Esophagus squamous epithelium (tissue), 5 donors: ENCODE measurements at places on chromosomes 3 and 15.

DNA sequence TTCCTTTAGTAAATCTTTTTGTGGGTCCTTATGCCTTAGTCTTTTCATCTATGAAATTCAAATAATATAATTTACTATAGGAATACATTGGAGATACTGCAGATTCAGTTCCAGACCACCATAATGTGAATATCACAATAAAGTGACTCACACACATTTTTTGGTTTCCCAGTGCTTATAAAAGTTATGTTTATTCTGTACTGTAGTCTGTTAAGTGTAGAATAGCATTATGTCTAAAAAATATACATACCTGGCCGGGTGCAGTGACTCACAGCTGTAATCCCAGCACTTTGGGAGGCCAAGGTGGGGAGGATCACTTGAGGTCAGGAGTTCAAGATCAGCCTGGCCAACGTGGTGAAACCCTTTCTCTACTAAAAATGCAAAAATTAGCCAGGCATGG, 53.9 kb upstream of the PAQR5 start:
- DNase-seq: no peak

GRCh38 chr15:68583936-68584755, 5.4 kb downstream of the CORO2B start:
- DNase-seq: no peak

DNA sequence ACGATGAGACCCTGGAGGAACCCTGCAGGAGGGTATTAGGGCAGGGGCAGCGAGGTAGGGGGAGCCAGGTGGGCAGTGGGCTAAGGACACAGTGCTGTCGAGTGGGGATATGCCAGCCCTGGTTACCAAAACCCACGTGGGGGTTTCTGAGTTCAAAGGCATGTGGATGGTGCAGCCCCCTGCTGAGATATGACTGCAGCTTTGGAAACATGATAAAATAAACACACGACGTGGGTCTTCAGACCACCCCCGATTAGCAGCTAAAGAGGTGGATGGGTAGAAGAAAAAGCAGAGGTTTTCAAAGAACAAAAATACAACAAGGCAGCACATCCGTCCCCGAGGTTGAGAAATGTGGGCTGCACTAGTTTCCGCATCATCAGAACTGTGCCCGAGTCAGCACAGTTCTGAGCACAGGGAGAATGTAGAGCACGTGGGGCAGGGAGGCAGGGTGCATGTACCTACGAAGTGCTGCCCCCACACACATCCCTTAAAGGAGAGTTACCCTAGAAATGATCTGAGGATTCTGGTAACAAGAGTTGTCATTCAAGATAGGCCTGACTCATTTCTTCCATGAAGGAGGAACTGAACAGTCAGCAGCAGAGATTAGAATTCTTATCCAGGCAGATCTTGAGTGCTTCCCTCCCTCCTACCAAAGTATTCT, 121.3 kb downstream of the RPLP1 start:
- DNase-seq: no peak

GRCh38 chr15:64251121-64251520, 88.3 kb upstream of the PPIB start:
- DNase-seq: no peak

GRCh38 chr3:141440942-141441341, 45.9 kb upstream of the RASA2 start:
- DNase-seq: no peak

- no peak for DNase-seq
Measured at GRCh38 chr3:41104147-41104546, 95.2 kb upstream of the CTNNB1 start.

DNA sequence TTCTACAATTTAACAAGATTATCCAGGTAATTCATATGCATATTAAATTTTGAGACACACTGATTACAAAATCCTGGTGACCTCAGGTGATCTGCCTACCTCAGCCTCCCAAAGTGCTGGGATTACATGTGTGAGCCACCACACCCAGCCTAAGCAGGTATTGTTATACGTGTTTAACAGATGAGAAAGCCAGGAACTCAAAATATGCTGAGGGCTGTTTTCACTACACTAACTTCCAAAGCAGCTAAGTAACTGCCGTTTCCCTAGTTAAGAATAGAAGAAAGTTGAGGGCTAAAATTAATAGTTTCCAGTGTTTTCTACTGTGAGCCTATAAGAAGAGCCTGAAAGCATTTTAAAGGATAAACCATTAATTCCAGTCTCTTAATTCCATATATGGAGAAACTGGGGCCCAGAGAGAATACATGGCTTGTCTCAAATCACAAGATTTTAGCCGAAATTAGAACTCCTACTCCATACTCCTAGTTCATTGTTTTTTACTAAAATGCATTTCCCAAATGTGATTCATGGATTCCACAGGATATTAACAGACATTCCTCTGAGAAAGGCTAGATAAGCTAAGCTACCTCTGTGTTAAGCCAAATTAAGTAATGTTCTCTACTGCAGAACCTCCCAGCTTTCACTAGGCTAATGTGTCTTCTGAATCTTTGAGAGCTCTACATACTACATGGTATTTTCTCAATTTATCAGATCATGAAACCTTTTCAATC, 17.0 kb upstream of the AVEN start:
- no peak for DNase-seq

DNA sequence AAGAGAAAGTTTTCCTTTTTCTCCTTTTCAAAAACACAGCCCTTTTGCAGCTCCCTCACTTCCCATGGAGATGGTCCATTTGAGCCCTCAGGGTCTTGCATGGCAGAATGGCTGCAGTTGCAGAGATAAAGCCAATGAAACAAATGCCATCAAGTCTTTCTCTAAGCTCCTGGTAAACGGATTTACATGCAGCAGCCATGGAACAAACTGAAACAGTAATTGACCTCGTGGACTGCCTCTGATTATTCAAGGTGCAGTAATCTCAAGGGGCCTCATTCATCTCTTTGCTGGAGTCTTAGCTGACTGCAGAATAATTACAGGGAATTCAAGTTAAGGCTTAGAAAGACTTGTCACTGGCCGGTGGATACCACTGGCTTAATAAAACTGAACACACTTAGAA, 125.1 kb downstream of the SQOR start:
- no peak for DNase-seq

- DNase-seq: no peak
Measured at GRCh38 chr15:28888302-28888894, 2.6 kb downstream of the APBA2 start.

- no peak for DNase-seq
Measured at GRCh38 chr15:101497017-101497416, 7.5 kb upstream of the PCSK6 start.

GRCh38 chr3:43288366-43288765, 2.0 kb downstream of the SNRK start:
- DNase-seq: no peak

GRCh38 chr15:64222573-64223366, 59.9 kb upstream of the PPIB start:
- no peak for DNase-seq

- DNase-seq: no peak
Measured at GRCh38 chr15:81351651-81352050, 22.4 kb downstream of the TMC3 start.

- DNase-seq: no peak
Measured at GRCh38 chr3:186746008-186746407, 28.8 kb downstream of the KNG1 start.

GRCh38 chr3:42613462-42613861, 13.0 kb downstream of the NKTR start:
- DNase-seq: no peak

GRCh38 chr3:9669720-9670432, 20.6 kb downstream of the MTMR14 start:
- no peak for DNase-seq

DNA sequence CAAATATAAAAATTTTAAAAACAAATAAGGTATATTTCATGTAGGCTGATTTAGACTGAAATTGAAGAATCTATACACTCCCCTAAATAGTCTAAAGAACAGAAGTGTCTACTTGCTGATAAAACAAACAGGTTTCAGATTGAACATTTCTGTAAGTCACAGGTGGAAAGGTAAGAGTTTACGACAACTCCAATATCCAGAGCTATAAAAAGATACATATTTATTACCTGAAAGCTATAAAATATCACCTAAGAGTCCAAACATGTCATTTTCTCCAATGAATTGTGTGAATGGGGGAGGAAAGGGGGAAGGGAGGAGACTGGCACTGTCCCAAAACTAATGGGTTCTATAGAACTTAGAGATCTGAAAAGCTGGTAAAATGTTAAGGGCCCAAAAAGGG, 26.1 kb downstream of the PPP1R2 start:
- DNase-seq: no peak

GRCh38 chr3:71392251-71392650, 191.3 kb downstream of the FOXP1 start:
- no peak for DNase-seq

GRCh38 chr15:35479423-35479822, 66.5 kb downstream of the DPH6 start:
- no peak for DNase-seq

DNA sequence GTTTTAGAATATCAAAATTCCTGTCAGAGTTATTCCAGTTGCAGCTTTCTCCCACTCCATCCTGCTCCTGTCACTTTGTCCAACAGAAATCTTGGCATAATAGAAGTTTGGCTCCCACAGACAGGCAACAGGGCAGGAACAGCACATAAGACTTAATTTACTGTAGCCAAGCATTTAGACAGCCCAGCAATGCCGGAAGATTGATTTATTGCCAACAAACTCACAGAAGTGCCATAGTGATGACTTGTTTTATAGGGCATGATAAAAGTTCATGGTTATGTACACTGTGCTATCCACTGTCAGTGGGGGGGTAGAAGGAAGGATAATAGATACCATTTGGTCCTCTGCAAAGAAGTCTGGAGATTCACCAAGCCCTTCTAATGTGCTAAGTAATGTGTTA, 98.3 kb upstream of the CBLB start:
- DNase-seq: no peak

- DNase-seq: no peak
Measured at GRCh38 chr3:196636369-196637349, 2.8 kb upstream of the NRROS start.

- DNase-seq: no peak
Measured at GRCh38 chr15:74053941-74054529, 28.3 kb downstream of the GOLGA6A start.

- DNase-seq: no peak
Measured at GRCh38 chr3:55719508-55719907, 232.4 kb upstream of the WNT5A start.

DNA sequence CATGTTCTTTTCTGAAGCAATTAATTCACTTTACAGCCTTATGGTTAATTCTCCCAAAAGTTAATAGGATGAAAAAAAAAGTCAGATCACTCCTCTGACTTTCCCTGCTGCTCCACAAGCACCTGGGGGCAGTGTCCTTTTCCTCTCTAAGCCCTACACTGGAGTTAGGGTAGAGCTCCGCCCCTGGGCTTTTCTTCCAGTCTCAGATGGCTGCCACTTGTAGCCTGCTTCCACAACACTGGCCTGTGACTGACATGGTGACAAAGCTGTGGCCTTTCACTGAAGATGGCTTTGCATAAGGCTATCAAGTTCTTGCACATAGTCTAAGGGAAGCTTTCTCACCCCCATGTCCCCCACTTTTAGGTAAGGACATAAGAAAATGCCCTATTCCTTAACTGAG, 1.3 kb upstream of the MON1A start:
- DNase-seq: no peak

DNA sequence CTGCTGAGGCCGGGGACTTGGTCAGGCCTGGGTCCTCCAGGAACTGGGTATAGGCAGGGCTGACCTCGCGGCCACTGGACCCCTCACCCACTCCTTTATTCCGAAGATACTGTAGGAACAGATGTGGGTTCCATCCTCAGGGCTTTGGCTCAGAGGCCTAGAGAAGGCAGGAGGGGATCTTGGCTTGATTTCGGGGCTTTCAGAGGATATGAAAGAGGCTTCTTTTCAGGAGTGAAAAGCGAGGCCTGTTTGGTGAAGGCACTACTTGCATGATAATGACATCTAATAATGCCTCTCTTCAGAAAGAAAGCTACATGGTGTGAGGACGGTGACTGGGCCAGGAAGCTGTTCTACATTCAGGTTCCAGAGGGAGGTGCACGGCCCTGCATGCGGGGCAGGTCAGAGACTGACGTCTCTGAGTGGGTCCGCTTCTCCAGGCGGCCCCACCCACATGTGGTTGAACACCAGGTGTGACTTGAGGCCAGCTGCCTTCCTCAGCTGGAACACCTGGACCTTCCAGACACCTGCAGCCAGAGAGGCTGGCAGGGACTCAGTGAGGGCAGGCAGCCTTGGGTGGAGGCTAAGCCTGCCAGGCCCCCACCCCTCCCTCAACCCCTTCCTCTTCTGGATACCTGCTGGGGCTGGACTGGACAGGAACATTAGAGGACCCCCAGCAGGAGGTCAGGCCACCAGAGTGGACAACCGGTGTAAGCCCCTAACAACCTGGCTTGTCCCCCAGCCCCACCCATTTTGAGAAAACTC, 31.1 kb upstream of the HHATL start:
- no peak for DNase-seq

- no peak for DNase-seq
Measured at GRCh38 chr15:45089712-45090373, 24.1 kb downstream of the DUOX2 start.

DNA sequence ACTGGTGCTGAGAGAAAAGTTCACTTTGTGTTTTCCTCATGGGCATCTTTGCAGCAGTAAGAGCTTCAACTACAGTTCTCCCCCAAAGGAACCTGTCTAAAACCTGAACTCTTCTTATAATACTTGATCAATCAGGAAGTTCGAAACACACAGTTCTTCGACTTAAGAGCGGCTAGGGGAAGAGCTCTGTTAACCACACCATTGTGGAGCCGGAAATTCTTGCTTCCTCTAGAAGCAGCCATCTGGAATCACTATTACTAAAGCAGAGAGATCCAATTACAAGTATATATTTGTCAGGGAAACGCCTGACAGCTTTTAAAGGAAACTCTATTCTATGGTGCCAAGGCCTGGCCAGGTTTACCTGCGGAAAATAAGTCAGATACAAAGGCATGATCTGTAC, 337.3 kb upstream of the CBLB start:
- no peak for DNase-seq

- DNase-seq: no peak
Measured at GRCh38 chr3:170792471-170792870, 77.5 kb downstream of the RPL22L1 start.

- DNase-seq: no peak
Measured at GRCh38 chr15:95503640-95504225, 826.8 kb upstream of the NR2F2 start.

- no peak for DNase-seq
Measured at GRCh38 chr3:137330246-137330645, 372.5 kb downstream of the IL20RB start.

DNA sequence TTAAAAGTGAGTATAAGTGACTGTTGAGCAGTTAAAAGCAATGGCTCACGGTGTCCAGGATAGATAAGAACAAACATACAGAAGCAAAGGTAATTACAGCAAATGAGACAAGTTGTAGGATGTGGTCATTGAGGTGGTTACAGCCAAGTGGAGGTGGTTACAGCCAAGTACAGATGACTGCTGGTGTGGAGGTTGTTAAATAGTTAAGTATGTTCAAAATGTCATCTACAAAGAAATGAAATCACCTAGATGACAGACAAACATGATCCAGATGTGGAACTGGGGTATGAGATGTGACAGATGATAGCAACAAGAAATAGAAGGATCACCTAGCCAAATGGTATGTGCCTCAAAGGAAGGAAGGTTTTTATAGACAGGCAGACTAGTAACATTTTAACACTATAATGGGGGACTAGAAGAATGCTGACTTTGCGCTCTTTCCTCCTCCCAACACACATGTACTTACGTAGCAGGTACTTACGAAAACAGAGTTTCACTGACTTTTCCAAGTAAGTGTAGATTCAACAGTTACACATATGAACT, 6.8 kb upstream of the ANKRD28 start:
- DNase-seq: no peak

GRCh38 chr3:48112813-48113212, 75.4 kb downstream of the CDC25A start:
- DNase-seq: no peak
